Cardiac fibroblast (primary cell): ENCODE measurements at places on chromosomes 2 and 18.

DNA sequence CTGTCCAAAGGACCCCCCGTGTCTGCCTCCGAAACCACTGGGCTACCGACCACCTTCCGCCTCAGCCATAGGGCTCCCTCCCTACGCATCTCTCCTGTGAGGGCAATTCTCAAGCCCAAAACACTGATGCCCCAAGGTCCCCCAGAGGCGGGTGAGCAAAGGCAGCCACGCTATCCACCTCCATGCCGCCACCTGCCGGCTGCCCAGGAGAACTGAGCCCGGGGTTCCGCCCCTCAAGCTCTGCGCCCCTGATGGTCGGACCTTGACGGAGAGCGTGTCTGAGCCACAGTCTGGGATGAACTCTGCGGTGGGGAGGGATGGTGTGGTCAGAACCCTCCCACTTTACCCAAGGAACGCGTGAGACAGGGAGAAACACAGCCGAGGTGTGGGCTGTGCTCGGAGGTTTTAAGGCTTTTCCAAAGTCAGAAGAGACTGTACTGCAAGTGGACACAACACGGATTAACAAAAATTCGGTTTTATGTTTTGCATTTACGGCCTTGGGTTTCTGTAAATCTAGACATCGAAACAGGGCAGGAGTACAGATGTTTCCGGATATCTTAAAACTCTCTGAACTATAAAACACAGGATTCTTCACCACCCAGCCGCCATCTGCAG is 114.1 kb downstream of the ZNF516 start:
- no peak for DNase-seq

DNA sequence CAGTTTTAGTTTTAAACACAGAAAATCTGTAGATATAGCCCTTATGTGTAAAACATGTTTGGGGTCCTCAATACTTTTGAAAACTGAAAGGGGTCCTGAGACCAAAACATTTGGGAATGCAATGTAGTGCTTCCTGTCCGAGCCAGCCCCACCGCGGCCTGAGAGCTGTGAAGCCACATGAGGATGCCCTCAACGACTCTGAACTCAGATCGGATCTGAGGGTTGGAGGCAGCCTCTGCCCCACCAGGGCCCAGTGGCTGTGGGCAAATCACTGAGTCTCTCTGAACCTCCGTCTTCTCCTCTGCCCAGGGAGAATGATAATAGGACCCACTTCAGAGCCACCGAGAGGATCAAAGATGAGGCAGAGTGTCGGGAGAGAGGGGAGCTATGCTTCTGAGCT is 33.4 kb upstream of the HPCAL1 start:
- DNase-seq, result no peak

DNA sequence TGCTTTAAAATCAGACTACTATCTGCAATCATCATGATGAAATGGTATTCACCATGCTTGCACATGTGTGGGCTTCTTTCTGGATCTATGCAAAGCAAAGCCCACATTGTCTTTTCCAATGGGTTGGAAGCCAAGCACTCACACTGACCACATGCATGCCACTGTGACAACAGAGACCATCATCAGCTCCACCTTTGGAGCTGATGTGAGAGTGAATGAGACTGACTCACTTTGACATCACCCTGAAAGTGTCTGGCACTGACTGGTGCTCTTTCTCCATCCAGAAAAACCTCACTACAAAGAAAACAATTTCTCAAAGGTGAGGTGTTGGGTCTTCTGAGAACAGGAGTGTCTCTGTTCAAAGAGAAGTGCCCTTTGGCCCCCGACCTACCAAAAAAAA is 4.7 kb downstream of the MYO5B start:
- no peak for DNase-seq

- DNase-seq, result no peak
Observed at GRCh38 chr18:48018851-48019250, 88.4 kb upstream of the SMAD2 start.

- DNase-seq, result no peak
Observed at GRCh38 chr2:170202437-170202836, 24.5 kb downstream of the MYO3B start.

DNA sequence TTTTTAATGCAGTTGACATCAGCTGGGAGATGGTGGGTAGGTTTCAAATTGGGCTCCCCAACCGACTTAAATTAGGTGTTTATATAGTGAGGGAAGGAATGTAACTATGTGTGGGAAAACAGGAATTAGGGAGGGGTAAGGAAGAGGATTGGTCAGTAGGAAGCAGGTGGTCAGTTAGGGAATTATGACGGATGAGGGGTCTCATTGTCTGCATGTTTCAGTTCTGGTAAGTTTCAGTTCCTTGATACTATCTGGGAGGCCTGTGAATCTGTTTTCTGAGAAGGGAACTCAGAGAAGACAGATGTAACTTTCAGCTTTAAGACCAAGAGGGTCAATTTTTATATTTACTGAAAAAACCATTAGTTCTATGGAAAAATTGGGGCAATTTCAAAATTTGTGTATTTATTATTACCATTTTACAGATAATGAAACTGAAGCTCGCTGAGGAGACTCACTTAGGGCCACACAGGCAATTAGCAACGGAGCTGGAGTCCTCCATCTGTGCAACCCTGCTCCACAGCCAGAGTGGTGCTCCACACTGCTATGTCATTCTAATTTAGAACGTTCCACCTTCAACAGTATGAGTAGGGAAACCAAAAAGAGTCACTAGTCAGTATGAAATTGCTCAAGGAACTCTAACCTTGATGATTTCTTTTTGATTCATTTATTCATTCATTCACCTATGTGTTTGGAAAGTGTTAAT is 36.0 kb upstream of the CCDC195 start:
- DNase-seq, result no peak

- DNase-seq, result peak; percentile 84
Observed at GRCh38 chr2:212686285-212686895, 147.8 kb upstream of the ERBB4 start.

- no peak for DNase-seq
Observed at GRCh38 chr2:54503828-54504227, 47.7 kb downstream of the SPTBN1 start.

GRCh38 chr2:159118115-159118858 is 149.8 kb downstream of the TANC1 start:
- DNase-seq, result peak; percentile 92
